ENCODE measurements at places on chromosomes 6 and 20.
A peak's percentile ranks its signal among the peaks of the same experiment; 100 is the strongest.

GRCh38 chr6:36605560-36606391 is 11.6 kb downstream of the SRSF3 start:
- no peak for DNase-seq

DNA sequence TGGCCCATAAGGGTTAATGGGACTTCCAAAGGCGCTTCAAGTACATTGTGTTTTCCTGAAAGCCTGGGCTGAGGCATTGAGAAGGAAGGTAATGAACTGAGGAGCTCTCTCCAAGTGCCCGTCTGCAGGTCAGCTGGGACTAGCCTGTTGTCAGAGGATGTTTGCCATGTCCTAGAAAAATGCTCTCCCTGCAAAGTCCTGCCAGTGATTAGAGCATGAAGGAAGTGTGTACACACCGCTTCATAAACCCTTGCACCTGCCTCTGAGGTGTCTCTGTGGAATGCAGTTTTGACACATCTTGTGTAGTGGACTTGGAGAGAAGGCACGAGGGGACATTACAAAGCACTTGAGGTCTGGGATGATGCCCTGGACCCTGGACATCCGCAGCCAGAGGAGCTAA is 506.7 kb downstream of the KIF16B start:
- no peak for DNase-seq

DNA sequence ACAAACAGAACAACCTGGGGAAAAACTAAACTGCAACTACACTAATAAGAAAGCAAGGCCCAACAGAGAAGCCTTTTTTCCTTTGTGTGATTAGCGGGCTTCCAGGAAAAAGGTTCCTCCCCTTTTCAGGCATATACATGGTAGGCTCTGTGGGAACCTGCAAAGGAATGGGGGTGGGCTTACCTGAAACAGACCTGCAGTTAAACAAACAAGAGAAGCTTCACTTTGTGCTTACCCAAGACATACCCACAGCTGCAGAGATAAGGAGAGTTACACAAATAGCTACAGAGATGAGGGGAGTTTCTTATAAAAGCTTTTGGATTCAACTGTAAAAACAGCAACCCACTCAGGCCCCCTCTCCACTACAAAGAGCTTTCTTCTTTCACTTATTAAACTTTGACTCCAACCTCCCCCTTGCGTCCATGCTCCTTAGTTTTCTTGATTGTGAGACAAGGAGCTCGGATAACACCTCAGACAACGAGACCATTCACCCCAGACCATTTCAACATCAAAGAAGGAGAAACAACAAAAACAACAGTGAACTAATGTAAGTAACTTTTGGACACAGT is 30.9 kb downstream of the RNF146 start:
- DNase-seq: no peak

DNA sequence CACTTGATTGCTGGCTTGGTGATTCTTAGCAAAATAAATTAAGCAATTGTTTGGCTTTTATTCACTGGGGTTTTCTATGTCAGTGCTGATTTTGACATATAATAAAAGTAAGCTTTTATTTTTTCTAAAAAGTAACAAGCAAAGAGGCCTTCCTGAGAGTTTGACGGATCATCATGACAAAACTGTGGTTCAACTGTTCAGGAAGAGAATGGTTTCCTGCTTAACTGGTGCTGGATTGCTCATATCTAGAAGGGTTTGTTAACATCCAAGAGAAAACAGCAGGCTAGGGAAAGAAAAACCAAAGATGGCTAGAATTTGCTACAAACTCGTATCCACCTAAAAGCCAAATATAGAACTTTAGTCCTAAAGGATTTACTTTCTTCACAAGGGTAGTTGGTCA is 21.2 kb downstream of the SERPINB1 start:
- DNase-seq: no peak

GRCh38 chr6:34370361-34370760 is 22.1 kb downstream of the NUDT3 start:
- no peak for DNase-seq

DNA sequence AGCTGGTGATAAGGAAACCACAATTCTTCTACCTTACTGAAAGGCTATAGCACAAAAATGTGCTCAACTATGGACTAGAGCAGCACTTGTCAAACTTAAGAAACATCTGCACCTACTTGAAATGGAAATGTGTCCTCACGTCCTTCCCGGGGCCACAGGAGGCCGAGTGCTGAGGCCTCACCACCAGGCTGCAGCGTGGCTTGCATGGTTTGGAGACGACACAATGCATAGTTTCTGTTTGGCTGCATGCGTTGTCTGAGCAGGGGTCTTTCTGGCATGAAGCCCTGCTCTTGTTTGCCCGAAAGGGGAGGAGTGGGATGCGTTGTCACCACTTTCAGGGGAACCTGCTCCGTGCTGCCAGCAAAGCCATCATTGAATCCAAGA is 228.8 kb downstream of the TTLL2 start:
- DNase-seq: no peak

GRCh38 chr20:37693635-37694626 is at the start of gene CTNNBL1:
Gene CTNNBL1 (plus strand): TSS chr20:37694030. CDS start chr20:37694123, 93 bp downstream.
- DNase-seq: peak; percentile 98

- no peak for DNase-seq
These were observed 691.8 kb downstream of the QKI start for GRCh38 chr6:164106345-164106769.

DNA sequence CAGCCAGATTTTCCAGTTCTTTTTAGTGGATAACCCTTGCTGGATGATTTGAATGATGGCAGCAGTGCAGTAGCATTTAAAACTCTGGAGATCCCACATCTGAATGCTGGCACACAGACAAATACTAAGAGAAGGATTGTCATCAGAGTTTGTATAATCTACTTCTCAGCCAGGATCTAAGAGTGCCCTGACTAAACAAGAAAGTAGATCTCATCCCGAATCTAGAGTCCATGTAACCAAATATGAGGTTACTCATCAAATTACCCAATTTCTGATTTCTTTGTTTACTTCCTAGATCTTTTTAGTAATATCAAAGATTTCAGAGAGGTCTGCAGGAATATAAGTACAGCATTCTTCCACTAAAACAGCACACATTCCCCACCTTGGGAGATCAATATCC is 7.8 kb downstream of the TMC2 start:
- no peak for DNase-seq

GRCh38 chr20:14553774-14554534 is 216.5 kb upstream of the FLRT3 start:
- DNase-seq: no peak

- no peak for DNase-seq
These were observed 67.5 kb upstream of the PRL start for GRCh38 chr6:22364306-22364705.

GRCh38 chr6:45717715-45718114 is 297.9 kb downstream of the CLIC5 start:
- no peak for DNase-seq

- no peak for DNase-seq
These were observed 83.1 kb downstream of the FKBP5 start for GRCh38 chr6:35605600-35605999.

- DNase-seq: no peak
These were observed 641.2 kb upstream of the CHD6 start for GRCh38 chr20:42259389-42259788.

- DNase-seq: no peak
These were observed 159.8 kb upstream of the ECI2 start for GRCh38 chr6:4295058-4295782.

DNA sequence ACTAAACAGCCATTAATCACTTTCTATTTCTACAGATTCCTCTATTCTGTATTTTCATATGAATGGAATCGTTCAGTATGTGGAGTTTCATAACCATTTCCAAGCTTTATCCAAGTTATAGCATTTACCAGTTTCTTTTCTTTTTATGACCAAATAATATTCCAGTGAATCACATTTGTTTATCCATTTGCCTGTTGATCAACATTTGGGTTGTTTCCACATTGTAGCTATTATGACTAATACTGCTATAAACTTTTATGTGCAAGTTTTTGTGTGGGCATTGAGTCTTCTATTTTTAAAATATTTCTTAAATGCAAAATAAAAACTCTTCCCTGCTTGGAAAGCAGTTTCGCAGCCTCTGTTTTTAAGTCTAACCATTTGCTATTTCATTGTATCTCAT is 336.4 kb upstream of the OPRM1 start:
- DNase-seq: no peak
